NB4 (cell line): ENCODE measurements at places on chromosomes 5 and 9.

DNA sequence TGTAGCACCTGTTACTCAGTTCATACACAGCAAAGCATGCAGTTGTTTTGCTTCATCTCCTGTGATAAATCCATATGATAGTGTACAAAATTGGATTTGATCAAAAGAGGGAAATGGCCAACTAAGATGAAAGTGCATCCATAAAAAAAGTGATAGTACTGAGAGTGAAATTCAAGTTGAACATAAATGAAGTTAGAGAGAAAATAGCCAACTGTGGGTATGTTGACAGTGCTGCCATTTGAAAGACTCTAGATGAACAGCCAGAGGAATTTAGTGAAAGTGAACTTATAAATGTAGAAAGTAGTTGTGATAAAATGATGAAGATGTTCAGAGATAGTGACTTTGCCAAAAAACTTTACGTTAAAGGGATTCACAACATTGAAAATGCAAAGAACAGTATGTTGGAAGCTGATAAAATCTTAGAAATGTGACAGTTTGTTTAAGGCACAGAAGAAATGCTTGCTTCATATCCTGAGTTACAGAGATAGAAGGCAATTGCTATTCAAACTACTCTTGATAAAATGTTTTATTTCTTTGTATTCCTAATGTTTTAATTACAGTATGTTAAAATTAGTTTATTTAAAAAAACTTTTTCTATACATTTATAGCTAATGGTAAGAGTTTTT lies 119.7 kb downstream of the DMXL1 start:
- no peak for DNase-seq

GRCh38 chr9:108939975-108940374 lies 5.8 kb downstream of the ABITRAM start:
- no peak for DNase-seq

- DNase-seq: peak; percentile 93
These were observed at the start of gene GCNT1 for GRCh38 chr9:76458903-76459693. GCNT1 (plus strand) TSS chr9:76459182; CDS start chr9:76502382, 43,200 bp downstream.

- DNase-seq: no peak
These were observed 3.0 kb upstream of the ETF1 start for GRCh38 chr5:138545919-138546562.

GRCh38 chr5:158976035-158976434 lies 123.7 kb downstream of the EBF1 start:
- no peak for DNase-seq

GRCh38 chr9:137630679-137631078 lies 11.9 kb downstream of the EHMT1 start:
- no peak for DNase-seq

- DNase-seq: no peak
These were observed 21.8 kb downstream of the DENND4C start for GRCh38 chr9:19252174-19252884.

DNA sequence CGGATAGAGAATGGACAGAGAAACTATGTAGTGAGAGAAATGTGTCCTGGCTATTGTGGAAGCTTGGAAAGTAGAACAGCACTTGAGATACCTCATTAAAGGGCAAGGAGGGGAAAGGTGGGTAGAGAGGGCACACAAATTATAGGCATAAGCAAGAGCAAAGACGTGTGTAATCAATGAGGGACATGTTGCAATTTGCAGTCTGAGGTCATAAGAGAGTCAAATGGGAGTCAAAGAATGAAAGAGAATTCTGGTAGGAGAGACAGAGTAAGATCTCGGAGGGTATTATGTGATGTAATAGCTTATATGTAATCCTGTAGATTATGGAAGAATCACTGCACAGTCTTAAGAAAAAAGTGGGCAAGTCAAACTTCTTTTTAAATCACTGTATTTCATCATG lies 312.0 kb upstream of the RGMB start:
- DNase-seq: no peak

GRCh38 chr5:76716456-76717157 lies 681 bp downstream of the F2R start:
- no peak for DNase-seq

DNA sequence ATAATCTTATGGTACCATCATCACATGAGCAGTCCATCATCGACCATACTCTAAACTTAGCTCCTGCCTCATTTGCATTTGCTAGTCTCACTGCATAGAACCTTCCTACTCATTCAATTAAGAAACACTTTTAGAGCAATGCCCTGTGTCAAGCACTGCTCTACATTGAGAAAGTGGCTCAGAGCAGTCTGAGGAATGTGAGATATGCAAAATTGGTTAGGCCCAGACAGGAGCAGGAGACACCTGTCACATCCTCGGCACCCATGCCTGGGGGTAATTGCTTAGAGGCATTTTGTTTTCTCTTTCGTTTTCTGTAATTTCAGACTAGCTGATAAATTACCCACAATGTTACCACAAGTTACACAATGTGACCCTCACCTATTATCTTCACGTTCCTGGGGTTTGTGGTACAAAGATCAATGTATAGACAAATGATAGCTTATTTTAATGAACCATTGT lies 4.9 kb upstream of the RARS1 start:
- no peak for DNase-seq

DNA sequence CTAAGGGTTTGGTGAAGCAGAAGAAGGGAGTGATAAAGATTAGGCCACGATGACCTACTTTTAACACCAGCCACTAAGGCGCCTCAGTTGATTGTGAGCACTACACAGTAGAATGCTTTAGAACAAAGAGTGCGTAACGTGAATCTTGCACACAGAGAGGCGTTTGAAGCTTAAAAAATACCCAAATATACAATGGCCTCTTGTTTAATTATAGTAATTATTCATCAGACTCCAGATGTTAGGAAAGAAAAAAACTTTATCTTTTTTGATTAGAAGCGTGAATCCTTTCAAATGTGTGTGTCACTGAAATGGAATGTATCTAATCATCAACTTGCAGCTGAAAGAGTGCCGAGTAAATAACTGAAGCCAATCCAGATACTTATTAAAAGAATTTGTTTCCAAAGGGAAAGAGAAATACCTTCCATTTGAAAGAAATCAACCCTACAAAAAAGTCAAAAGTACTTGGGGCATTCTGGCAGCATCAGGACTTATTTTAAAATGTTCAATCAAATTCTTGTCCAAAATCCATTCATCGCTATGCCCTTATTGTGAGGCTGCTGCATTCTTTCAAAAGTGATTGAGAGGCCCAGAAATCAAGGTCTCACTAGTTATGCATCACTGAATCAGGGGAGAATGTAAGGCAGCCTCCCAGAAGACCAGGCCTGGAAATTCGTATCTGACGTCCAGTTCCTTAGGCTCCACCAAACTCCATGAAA lies 337.5 kb downstream of the ZNF608 start:
- no peak for DNase-seq

GRCh38 chr5:160339406-160340130 lies 27.2 kb upstream of the CCNJL start:
- no peak for DNase-seq

DNA sequence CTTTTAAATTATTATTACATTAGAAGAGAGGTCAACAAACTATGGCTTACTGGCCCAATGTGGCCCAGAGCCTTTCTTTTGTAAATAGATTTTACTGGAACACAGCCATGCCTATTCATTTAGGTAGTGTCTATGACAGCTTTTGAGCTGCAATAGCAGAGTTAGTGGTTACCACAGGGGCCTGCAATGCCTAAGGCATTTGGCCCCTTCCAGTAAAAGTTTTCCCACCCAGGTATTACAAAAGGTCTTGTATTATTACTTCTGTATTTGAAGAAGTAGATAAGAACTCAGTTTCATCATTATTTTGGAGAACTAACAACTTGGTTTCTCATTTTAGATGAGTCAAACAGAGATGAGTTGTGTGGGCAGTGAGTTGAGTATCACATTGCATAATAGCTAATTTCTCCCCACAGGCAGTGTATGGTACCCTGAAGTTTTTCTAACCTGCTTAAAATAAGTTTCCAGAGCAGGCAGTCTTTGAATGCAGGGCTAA lies 9.5 kb downstream of the MTRR start:
- DNase-seq: peak; percentile 92

GRCh38 chr5:78763659-78764189 lies 115.2 kb upstream of the LHFPL2 start:
- no peak for DNase-seq
